AG08395 (cell line): ENCODE measurements at places on chromosomes 1 and 21.

- no peak for DNase-seq
These were observed 1.5 kb upstream of the KRTAP10-6 start for GRCh38 chr21:44593598-44594405.

DNA sequence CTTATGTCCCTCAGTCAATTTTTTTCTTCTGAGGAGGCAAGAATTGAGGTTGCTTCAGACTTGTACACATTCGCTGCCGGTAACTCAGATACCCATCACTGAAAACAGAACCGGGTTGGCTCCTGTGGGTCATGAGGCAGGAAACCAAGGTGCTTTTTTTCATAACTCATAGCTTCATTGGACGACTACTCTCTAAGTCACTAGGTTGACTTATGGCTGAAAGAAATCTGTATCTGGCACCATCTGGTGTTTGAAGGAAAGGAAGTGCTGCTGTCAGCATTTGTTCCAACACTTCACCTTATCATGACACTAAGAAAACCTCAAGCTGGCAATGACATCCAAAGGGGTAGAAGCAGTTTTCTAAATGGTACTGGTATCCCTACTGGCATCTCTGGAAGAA is 82.3 kb downstream of the TBX19 start:
- no peak for DNase-seq

DNA sequence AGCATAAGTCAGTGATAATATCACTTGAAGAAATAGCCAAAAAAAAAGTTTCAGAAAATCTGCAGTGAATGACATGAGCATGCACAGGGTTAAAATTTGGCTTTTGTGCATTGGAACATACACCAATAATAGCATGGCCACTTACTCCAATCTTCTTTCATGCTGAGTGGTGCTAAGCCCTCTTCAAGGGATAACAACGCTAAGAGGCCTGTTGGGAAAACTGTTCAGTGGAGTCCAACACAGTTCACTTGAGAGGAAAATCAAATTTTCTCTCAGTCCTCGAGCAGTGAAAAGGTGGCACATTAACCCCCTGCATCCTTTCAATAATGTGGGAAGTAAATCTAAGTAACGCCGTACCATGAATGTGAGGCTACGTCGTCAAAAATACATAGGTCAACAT is 264.7 kb downstream of the SPATA17 start:
- DNase-seq = no peak

- no peak for DNase-seq
These were observed 6.7 kb downstream of the POFUT2 start for GRCh38 chr21:45280969-45281368.

DNA sequence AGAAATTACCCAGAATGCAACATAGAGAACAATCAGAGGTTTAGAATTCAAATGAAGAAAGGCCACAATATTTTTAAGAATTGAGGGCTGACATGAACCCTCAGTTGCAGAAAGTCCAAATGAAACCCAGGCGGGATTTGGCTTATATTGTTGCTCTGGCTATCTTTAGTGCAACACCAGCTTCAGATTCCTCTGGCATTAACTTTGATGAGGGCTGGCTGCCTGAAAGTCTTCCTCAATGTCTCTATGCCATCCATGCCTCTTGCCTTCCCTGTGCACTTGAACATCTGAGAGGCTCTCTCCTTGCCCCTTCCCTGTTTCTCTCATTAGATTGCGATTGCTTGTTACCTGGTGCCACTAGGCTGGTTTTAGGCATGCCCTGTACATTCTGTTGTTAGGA is 31.2 kb upstream of the DPT start:
- DNase-seq = no peak

- peak; percentile 56 for DNase-seq
These were observed 16.8 kb downstream of the TNFSF4 start for GRCh38 chr1:173190101-173190936.

GRCh38 chr1:76871355-76871974 is 4.2 kb downstream of the ST6GALNAC5 start:
- no peak for DNase-seq

- no peak for DNase-seq
These were observed 215.0 kb downstream of the DAB1 start for GRCh38 chr1:57208741-57209302.

- DNase-seq = peak; percentile 91
These were observed 539 bp downstream of the ATP8B2 start for GRCh38 chr1:154325583-154326545.

DNA sequence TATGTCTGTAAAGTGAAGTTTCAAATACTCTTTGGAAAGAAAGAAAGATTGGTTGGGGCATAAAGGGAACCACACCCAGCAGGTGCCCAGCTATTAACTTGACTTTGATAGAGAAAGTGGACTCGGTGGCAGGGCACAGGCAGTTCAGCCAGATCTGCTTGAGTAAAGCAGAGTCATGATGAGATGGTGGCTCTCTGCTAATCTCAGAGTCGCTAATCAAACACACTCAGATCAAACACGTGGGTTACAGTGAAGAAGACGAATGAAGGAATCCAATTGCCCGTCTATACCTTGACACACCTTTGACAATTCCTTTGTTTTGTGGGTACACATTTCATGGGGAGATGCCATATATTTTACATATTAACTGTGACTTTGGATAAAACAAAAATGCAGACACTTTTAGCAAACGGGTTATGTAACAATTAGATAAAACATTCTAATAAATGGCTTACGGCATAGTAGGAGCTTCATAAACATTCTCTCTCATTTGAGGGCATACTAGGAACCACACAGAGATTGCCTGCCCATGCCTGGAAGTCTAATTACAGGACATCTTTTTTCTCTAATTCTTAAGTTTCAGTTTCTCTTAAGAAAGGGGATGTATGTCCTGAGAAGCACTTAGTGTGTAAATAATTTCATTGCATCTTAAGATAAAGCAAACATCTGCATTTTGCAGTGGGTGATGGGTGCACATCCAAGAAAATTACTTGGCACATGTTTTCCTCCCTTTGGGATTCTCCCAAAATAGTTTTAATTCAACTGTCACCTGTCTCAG is 7.2 kb downstream of the CBR1 start:
- no peak for DNase-seq

DNA sequence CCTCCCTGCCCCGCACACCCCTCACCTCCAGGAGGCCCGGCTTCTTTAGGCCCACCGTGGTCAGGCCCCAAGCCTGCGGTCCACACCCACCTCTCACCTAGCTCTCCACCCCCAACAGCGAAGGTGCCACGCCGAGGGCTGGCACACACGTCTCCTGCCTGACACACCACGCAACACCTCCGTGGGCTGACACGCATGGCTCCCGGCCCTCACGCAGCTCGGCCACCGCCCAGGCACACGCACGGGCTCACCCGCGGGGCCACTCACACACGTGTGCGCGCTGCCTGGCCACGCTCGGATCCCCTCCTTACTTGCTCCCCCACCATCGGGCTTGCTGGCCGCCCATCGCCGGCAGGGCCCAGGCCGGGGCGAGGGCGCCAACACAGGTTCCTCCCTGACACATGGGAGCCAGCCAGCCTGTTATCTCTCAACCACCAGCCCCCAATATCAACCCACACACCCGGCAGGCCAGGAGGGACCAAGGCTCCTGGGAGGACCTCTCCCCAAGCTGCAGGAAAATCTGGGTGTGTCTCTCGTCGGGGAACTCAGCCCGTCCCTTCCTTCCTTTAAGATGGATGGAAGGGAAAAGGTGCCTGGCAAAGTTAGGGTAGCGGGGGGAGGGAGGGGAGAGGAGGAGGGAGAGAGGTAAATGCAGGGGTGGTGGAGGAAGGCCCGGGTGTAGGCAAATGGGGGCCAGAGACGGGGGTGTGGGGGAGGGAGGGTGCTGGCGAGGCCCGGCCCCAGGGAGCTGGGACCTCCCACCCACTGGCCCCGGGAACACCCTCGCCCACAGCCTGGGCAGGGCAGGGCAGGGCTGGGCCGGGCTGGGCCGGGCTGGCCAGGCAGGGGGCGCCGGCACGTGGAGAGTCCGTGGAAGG is 546 bp downstream of the ELOVL1 start:
- DNase-seq = peak; percentile 65

- DNase-seq = peak; percentile 58
These were observed 12.3 kb downstream of the OR2T11 start for GRCh38 chr1:248622570-248623001.

- DNase-seq = no peak
These were observed 663 bp downstream of the ATP13A2 start for GRCh38 chr1:17011092-17011438.

GRCh38 chr1:115074839-115075534 is 14.3 kb downstream of the TSPAN2 start:
- peak; percentile 38 for DNase-seq

DNA sequence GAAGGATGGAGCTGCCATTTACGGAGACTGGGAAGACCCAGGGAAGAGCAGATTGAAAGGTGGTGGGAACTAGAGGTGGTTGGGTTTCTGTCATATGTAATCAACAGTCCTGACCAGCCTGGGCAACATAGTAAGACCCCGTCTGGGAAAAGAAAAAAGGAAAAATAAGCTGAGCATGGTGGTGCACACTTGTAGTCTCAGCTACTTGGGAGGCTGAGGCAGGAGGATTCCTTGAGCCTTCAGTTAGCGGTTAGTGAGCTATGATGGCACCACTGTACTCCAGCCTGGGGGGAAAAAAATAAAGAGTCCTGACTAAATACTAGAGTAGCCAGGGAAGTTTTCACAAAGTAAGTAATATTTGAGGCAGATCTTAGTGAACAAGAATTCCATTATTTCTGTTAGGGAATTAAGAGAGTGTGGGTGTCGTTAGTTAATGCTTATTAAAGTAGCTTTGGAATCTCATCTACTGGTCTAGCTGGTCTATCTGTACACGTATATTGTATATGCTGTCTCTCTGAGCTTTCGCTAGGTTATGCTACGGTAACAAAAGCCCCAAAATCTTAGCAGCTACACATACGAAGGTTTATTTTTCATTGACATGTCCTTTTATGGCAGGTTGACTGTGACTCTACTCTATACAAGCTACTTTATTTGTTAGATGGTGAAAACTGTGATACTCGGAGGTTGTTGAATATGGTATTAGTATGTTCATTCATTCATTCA is 4.4 kb downstream of the NBPF1 start:
- DNase-seq = no peak

GRCh38 chr1:51520700-51521248 is 1.7 kb upstream of the EPS15 start:
- DNase-seq = no peak

DNA sequence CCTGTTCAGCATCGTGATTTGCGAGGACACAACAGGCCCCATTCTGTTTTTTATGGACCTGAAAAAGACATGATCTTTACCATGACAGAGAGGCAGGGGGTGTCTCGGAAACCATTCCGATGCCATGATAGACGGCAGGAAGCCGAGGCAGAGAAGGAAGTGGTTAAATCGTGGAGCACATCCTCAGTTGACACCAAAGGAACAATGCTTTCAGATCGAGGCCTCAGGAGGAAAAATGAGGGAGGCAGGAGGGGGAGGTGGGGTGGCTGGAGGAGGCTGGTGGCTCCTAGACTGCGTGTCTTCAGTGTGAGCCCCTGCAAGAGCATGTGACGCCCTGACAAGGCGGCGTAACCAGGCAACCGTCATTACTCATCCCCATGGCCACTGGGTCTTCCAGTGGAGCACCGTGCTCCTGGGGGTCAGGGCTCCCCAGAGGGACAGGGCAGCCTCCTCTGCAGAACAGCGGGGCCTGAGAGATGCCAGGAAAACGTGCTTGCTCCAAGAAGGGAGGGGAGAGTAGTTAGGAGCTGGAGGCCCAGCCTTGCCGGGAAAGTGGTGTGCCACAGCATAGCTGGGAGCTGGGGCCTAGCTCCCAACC is 172.8 kb upstream of the TMEM51 start:
- no peak for DNase-seq

DNA sequence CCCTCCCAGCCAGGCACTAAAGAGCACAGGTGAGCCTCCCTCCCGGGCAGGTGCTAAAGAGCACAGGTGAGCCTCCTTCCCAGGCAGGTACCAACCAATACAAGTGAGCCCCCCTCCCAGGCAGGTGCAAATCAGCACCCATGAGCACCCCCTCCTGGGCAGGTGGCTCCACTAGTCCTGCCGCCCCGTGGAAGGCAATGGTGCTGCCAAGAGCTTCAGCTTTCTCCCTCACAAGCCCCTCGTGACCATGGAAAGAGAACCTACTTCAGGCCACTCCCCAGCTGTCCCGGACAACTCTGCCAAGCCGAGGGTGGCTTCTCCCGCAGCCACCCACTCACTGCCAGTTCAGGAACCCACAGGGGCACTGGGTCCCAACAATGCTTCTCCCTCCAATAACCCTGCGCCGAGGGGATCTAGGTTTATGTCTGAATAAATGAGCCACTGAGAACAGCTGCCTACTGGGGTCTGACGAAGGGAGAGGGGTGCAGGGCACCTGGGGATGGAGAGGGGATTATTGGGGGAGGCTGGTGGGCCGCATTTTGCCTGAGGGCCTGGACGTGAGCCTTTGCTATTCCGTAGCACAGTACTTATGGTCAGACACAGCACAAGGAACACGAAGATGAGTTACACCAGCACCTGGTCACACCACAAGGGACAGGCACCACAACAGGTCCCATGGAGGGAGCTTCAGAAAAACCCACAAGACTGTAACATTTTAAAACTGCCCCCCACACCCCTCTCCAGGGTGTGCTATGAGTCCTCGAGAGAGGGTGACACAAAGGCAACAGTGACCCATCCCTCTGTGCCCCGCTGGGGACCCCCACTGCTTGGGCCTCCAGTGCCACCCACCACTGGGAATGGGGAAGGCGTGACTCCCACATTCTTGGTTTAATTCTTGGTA is 46.3 kb downstream of the PRDM15 start:
- no peak for DNase-seq

DNA sequence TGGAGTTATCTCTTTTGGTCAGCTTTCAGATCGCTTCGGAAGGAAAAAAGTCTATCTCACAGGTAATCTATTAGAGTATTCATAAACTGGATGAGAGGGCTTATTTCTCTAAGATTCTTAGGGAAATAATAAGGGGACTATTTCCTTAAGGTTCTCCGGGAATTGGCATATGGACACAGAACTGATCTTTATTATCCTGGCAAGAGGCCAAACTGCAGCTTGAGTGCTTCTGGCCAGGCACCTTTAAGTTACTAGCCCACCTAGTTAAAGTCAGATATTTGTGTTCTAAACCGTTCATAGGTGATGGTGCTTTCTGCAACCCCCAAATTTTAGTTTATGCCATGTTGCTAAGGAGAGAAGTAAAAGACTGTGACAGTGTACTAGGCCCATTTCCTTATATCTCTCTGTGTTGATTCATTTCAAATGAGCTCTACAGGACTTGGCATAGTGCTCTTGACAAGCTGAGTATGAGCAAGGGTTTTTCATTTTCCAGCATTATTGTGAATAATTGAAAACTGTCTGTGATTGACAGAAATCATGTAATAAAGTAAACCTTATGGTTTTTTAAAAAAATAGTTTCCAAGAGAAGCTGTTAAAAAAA is 43.4 kb downstream of the SLC22A15 start:
- DNase-seq = no peak

GRCh38 chr21:28608646-28609045 is 384.0 kb downstream of the LTN1 start:
- DNase-seq = no peak
